Stimulated activated CD4-positive, alpha-beta T cell treated with anti-CD3 and anti-CD28 coated beads, Interleukin-12 subunit alpha, Interleukin-12 subunit beta, amount 100 ng/mL, for 48 hours (primary cell): ENCODE measurements at places on chromosomes 5 and 9.

DNA sequence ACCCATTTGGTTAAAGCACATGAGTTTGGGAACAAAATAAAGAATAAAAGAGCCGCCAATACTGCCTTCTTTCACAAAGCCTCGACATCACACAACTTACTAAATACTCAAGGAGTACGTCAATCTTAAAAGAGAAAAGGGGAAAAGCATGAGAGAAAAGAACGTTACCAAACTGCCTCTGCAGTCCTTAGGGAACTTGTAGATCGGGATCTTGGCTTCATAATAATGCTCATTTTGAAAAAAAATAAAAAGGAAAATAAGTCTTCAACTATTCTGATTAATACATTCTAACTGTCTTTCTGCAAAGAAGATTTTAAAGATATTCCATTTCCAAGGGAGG is 618.4 kb downstream of the PDE4D start:
- no peak for DNase-seq

DNA sequence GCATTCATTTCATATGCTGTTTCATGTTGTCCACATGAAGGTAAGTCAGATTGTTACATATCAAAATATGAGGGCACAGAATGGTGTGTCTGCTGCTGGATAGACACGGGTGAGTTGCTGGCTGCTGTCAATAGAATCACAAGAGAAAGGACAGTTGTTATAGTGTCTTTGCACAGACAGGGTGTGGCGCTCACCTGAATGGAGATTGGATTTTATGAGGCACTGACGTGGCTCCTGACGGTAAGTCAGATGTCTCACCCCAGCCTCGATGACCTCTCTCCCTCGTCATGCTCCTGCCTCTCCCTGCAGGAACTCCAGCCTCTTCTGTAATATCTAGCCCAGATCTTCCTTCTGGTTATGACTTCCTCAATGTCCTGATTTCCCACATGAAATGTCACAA is 75.4 kb upstream of the SELENOP start:
- no peak for DNase-seq

GRCh38 chr9:37187713-37188439 is 67.5 kb downstream of the ZCCHC7 start:
- DNase-seq, result no peak

GRCh38 chr9:130069048-130069447 is 15.3 kb downstream of the GPR107 start:
- DNase-seq, result no peak

DNA sequence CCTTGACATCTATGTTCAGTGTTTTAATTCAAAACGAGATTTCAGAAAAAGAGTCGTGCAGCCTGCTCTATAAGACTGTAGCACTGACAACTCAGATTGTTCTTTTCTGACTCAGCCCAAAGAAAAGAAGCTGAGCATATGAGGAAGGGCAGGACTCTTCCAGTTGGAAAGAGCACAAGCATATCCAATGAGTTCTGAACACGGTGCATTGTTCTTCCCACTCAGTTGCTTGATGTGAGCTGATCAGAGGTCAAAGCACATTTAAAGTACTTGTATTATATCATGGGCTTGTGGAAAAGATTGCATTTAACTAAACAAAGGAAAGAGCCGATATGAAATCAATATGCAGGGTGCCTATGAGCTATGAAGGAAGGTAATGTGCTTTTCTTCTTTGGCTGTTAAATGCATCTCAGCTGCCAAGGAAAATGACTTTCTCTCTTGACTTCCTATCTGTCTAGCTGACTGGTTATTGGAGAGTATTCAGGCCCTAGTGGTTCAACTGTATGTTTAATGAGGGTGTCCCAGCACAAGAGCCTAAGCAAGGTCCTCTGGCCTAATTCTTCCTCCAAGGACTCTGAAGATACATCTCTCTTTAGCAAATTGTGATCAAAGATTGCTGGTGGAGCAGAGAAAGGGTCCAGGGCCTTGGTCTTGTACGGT is 226.6 kb upstream of the PPP1R2B start:
- DNase-seq, result no peak

DNA sequence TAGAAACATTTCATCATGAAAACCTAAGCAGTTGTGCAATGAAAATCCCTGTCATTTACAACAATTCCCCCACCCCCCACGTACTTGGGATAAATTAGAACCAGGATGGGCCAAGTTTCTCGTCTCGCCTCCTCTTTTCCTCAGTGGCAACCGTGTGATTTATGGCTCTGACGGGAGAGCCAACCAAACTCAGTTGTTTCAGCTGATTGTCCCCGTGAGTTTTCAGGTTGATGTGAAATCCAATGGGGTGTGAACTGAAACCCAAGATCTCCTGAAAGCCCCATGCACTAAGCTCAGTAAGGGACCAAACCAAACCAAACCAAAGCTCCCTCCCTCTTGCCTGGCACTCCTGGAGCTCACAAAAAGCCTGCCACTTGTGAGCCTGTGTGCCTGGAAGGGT is 138.7 kb upstream of the SLC24A2 start:
- no peak for DNase-seq

- no peak for DNase-seq
Observed at GRCh38 chr5:124402144-124402581, 344.3 kb downstream of the ZNF608 start.

GRCh38 chr9:5842929-5843793 is 10.2 kb upstream of the ERMP1 start:
- DNase-seq, result no peak
